Type B pancreatic cell (in vitro differentiated cells): ENCODE measurements at places on chromosomes 3 and 15. TPM values are rescaled to one million over a fixed set of nuclear protein-coding genes. Genes with fewer than 3 reads are reported as not detected.

LRTM1 gene
- total RNA-seq: 0.29 and 0.77 TPM in 2 replicates

ADAMTS17 gene
- 18.3 and 23.1 TPM in 2 replicates for total RNA-seq

DNA sequence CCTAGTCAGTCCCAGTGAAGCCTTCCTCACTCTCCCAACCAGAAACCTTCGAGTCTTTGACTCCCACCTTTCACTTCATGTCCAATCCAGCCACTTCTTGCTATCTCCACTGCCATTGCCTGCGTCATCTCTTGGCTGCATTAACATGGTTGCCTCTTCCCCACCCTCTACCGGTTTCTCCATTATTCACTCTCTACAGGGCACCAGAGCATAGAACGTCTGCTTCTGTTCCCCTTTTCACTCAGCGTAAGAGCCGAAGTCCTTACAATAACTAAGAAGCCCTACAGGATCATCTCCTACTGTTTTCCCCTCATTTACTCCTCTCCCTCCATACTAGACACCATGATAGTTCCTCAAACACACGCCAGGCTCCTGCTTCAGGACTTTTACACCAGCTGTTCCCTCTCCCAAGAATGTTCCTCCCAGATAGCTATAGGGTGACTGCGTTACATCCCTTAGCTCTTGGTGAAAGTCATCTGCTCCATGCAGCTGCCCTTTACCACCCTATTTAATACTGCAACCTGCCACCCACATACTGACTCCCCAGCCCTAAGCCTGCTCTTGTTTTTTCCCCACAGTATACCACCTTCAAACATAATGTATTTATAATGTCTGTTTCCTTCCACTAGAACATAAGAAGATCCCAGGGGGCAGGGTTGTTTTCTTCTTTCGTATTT, 30.9 kb downstream of the RCN2 start:
- peaks cover 32% of the 10 kb centered on the region for H3K4me1 ChIP-seq
- H3K27ac ChIP-seq: no peak overlapping the region
- no peak for DNase-seq
- no peaks in the 10 kb centered on the region for H3K36me3 ChIP-seq

- H3K4me1 ChIP-seq: peaks cover 5% of the 10 kb centered on the region
- H3K36me3 ChIP-seq: peaks cover 5% of the 10 kb centered on the region
Measured at GRCh38 chr15:100753503-100753902, 126.1 kb upstream of the ALDH1A3 start.

DNA sequence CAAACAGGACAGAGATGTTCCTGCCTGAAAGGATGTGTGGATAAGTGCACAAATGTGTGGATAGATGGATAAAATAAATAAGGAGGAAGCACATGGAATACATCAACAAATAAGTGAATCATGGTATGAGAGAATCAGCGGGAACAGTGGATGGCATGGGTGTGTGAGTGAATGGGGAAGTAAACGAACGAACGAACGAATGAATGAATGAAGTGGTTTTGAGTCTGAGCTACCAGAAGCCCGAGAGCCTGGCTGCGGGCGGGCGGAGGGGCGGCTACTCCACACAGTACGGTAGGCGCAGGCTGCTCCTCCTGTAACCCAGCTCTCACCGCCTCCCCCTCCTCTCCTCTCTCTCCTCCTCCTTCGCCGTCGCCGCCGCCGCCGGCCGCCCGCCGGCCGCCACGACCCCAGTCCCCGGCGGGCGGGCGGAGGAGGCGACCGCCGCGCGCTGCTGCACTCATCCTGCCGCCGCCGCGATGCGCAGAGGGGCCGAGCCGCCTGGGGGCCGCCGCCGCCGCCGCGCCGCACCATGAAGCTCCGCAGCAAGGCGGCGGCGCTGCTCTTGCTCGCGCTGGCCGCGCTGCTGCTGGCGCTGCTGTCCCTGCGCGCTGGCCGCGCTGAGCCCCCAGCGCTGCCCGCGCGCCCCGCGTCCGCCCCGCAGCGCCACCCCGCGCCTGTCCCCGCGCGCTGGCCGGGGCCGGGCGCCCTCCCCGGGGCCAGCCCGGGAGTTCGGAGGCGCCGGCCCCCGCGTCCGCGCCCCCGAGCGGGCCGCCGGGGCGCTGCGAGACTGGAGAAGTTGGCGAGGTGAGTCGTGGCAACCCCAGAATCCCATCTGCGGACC, at the start of gene GXYLT2:
TSS of gene GXYLT2 (plus strand) at position 342 of the 841 bp plus-strand sequence. CDS start at position 530, 188 bp downstream.
- H3K4me3 ChIP-seq: peak within 1 kb of the TSS; percentile 88
- DNase-seq: peak; percentile 78
- peaks cover 15% of the 10 kb centered on the region for H3K27me3 ChIP-seq
- H3K4me1 ChIP-seq: peaks cover 43% of the 10 kb centered on the region
- peak within 1 kb of the TSS; percentile 25 for H3K27ac ChIP-seq
- no peaks in the 10 kb centered on the region for H3K36me3 ChIP-seq
